CD4-positive, alpha-beta T cell treated with Interleukin-6 for 4 hours (primary cell): ENCODE measurements at places on chromosomes 1 and 21.
A peak's percentile ranks its signal among the peaks of the same experiment; 100 is the strongest.

GRCh38 chr21:45454060-45454925 lies 49.3 kb downstream of the COL18A1 start:
- DNase-seq = no peak

DNA sequence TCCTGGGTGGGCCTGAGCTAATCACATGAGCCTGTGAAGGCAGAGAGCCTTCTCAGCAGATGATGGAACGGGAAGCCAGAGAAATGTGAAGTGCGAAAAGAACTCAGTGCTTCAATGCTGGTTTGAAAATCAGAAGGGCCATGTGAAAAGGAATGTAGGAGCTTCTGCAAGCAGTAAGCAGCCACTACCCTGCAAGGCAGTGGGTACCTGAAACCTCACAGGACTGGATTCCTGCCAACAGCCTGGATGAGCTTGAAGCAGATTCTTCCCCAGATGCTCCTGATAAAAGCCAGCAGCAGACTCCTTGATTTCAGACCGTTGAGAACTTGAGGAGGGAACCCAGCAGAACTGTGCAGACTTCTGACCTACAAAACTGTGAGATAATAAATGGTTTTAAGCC lies 158.6 kb downstream of the SYT2 start:
- no peak for DNase-seq

GRCh38 chr1:19365721-19366120 lies 53.6 kb downstream of the SLC66A1 start:
- DNase-seq = no peak

GRCh38 chr1:241817956-241818612 lies 29.9 kb upstream of the EXO1 start:
- no peak for DNase-seq

DNA sequence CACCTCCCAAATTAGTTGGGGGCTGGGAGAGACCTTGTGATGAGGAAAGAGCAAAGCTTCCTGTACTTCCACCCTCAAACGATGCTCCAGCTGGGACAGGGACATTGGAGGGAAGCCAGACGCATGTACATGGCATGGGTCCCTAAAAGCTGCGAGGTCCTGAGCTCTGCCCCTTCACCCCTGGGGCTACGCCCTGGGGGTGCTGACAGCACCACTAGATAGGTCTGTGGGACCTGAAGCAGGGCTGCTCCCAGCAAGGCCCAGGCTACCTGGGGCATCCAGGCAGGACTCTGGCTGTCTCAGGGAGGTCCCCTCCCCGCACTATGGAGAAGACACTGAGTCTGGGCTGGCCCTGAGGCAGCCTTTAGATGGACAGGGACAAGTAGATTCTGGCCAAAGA lies 83.4 kb downstream of the DMRTB1 start:
- DNase-seq = no peak

GRCh38 chr1:208151728-208152598 lies 92.2 kb downstream of the PLXNA2 start:
- no peak for DNase-seq

- DNase-seq = no peak
These were observed 11.5 kb downstream of the ALDH4A1 start for GRCh38 chr1:18890706-18891425.

- no peak for DNase-seq
These were observed 53.9 kb upstream of the AKT3 start for GRCh38 chr1:243903895-243904294.

DNA sequence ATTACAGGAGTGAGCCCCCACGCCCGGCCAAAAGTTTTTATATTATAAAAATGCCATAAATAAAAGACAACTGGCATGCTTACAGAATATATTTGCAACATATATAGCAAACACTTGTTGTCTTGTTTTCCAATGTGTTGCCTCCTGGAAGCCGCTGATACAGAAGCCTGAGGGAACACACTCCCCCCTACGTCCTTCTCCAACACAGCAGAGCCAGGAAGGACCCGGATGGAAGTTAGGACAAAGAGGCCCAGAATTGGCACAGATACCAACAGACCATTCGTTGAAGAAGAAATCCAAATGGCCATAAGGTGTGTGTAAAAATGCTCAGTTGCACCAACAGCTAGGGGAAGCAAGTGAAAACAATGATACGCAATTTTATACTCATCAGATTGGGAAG lies 1.3 kb upstream of the PLA2G5 start:
- no peak for DNase-seq

DNA sequence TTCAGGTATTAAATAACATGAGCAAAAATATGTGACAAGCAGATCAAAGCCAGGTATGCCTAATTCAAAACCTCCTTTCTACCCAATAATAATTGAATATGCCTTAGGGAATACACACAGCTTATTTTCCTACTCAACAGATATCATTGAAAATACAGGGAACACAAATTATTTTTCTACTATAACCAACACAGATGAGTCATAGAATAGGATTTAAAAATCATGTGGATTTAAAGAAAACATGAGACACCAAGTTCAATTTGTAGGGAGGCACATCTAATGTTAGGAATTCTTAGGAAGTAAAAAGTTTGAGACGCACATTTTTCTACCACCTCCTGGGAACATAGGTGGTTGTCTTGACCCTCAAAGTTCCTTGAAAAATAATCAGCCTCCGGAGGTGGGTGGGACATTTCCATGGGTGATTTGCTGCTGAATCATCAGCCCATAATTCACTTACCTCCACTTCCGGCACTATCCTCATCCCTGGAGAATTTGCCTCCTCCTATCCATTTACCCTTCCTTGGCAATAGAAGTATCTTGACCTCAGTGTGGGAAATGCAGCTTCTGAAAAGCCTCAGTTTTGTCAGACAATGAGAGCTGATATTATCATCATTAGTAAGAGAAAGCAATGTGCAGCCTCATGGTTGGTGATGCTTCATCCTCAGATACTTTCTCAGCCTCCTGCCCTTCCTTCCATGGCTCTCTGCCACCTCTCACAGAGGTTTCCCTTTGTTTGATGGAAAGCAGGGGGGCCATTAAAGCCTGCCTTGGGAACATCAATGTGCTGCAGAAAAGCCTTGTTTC lies 33.5 kb upstream of the RGS4 start:
- DNase-seq = no peak

DNA sequence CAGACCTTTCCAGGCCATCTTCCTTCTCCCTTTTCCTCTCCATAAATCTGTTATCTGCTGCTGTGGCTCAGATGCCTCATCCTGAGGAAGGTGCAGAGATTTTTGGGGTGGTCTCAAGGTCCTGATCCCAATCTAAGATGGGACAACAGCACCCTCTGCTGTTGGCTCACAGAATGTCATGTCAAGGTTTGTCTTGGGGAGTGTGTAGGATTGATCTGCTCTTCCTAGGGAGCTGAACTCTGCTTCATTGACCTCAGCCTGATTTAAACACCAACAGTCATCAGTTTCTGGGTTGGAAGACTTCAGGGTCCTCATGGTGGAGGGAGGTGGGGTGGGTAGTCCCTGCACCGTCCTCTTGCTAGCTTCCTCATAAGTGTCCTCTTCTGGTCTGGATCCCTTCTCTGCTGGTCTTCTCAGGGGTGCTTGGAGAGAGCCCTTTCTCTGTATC lies 62.8 kb upstream of the LAX1 start:
- peak; percentile 70 for DNase-seq

DNA sequence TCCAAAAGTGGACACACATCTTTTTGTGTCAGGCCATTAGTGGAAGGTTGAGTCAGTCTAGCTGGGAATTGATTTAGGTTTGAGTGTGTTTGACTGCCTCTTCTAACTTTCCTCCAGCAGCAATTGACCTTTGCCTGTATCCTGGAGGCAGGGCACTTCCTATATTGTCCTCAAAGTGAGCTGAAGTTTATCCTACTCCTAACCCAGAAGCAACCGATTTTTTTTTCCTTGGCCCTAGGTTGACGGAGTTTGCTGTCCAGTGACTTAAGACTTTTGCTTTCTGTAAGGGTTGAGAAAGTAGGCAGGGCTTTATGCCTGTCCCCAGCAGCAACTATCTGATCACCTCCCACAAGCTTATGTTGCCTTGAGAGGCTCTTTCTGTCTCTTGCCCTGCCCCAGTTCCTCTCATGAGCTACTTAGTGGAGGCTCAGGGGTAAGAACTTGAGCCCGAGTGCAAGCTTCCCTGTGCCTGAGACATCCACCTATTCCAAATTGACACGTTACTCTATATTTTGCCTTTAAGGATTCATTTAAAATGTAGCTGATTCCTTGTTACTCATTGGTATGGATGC lies 30.9 kb downstream of the SLC35F3 start:
- no peak for DNase-seq

GRCh38 chr21:41924368-41924754 lies 29.5 kb downstream of the C2CD2 start:
- DNase-seq = no peak

GRCh38 chr1:87436534-87436933 lies 107.9 kb downstream of the LMO4 start:
- DNase-seq = no peak

DNA sequence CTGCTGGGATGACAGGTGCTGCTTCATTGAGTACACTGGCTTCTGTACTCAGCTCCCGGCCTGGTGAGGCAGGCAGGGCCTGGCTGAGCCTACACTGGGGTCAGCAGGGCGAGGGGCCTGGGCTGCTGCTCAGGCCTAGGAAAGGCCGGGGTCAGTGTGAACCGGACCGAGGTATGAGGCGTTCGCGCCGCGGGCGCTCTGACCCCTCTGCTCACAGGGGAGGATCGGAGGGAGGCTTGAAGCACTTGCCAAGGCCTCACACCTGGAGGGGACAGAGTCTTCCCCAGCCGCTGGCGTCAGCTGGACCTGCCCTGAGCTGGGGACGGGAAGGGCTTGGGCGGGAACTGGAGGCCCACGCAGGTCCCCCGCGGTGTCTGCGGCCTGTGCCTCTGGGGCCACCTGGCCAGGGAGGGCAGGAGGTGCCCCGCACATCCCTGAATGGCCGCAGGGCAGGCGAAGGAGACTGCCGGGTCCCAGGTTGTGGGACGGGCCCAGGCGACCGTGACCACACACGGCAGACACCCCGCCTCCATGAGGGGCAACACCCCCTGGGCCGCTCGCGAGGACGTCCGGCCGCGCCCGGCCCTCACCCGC lies 466 bp downstream of the PEX10 start:
- no peak for DNase-seq
